ENCODE measurements at places on chromosomes 4 and X.

DNA sequence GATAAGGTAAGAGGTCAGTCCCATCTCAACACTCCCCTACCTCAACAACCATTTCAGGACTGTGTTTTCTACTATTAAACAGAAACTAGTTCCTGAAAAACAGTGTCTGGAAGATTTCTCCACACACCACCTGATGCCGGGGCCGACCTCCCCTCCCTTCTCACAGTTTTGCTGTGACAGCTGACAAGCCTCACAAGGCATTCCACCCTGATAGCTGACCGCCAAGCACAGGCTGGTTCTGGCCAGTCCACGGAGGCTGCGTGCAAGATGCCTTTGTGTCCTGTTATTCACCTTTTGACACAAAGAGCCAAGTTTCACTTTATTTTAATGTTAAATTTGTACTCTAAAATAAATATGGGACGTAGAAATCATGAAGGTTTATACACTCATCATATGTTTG lies 758.6 kb downstream of the PDHA2 start:
- no peak for DNase-seq

GRCh38 chr4:6909970-6910339 lies 329 bp downstream of the TBC1D14 start:
- DNase-seq, result peak; percentile 50

DNA sequence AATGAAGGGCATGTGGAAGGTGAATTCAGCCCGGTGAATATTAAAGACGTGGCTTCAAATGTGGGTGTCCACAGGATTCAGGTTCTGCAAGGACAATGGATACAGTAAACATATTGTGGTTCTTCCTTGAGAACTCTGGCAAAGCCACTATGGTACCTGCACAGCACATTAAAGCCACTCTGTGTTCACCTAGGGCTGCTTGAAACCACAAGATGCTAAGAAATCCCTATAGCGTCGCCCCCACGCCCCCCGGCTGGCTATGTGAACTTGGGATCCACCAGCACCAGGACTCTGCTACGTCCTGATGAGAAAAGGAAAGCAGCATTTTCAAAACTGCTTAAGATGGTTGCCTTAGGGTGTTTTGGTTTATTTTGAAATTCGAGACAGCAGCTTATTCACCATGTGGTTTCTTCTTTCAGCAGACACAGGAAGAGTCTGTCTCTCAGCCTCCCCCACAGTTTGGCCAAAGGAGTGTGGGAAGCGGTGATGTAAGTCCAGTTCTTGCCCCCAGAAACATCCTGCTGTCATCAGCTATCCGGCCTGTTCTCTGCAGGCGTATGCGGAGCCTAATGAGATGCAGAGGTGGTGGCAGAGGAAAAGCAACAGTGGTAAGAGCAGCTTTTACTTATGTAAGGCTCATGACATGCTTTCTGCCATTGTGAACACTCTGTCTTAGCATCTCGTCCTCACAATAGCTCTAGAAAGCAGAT lies 111.5 kb downstream of the AFAP1 start:
- DNase-seq, result peak; percentile 59

- no peak for DNase-seq
Measured at GRCh38 chrX:67100031-67100884, 443.6 kb upstream of the AR start.

- no peak for DNase-seq
Measured at GRCh38 chr4:180105362-180105761, 2137.8 kb upstream of the TENM3 start.

DNA sequence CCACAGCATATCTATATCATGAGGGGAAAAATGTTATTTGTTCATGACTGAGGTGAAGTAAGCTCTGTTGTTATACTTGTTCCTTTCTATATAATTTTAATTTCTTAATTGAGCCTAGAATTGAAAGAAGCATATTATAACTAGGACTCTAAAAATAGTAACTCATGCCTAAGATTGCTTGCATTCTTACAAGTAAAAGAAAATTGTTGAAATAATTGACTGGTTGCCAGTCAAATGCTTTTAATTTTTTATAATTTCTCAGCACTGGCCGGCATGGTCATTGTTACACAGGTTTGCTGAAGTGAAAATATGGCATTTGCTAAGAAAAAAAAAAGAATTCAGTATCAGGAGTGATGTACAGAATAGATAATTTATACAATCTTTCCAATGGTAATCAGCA lies 104.8 kb downstream of the GASK1B start:
- no peak for DNase-seq

GRCh38 chr4:20119141-20119540 lies 132.6 kb upstream of the SLIT2 start:
- no peak for DNase-seq

DNA sequence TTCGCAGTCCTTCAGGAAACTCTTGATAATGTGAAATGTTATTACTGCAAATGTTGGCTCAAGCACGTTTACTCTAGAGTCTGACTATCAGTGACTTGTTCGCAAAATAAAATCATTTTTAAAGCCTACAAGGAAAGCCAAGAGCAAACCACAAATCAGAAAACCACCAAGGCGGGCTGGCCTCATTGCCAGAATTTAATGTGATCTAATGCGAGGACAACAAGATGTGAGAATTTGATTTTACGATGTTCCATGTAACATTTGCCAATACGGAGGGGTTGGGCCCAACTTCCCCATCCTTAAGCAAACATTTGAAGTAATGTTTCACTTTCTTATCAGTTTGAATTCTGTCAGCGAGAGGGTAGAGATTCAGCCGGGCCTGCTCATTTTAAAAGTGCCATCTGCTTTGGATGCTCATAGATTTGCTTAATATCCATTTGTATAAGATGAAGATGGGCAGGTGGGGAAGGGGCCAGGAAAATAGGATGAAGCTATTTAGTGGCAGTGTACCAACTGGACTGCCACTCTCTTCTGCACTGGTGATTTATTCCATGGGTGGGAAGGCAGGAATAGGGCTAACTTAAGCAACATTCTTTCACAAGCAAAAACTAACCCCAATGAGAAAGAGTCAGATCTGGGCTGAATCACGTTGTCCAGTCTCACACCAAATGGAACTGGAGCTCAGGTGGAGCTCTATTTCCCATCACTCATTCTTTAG lies 225.3 kb downstream of the ANAPC10 start:
- DNase-seq, result no peak

DNA sequence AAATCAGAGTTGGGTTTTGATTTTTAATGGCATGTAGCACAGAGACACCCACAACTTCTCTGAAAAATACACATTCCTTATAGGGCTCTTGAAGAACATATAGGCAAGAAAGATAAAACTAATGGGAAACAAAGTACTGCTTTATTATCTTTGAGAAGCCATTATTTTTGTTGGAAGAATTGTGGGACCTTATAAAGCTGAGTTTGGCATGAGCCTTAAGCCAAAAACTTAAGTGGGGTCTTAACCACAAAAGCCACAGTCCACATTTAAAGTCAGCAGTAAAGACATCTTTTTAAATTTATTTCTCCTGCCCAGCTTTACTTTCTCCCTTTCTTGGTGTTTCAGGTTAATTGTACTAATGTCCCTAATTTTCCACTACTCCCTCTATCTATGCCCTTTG lies 1297.3 kb downstream of the C4orf33 start:
- no peak for DNase-seq

GRCh38 chrX:13277539-13277938 lies 42.3 kb downstream of the ATXN3L start:
- DNase-seq, result no peak

DNA sequence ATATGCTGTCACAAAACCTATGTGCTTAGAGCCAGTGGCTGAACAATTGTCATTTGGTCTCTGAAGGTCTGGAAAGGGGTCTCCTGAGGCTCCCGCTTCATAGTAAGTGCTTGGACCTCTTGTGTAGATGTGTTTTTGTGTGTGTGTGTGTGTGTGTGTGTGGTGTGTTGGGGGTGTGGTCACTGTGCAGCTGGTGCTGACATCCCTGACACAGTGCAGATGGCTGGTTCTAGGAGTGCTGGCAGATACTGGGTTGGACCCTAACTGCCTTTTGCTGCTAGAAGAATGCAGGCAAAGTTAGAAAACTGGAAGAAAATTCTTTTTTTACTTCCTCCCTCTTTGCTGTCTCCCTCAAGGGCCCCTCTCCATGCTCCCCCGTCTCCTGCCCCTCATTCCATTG lies 1872.6 kb downstream of the ARAP2 start:
- no peak for DNase-seq

DNA sequence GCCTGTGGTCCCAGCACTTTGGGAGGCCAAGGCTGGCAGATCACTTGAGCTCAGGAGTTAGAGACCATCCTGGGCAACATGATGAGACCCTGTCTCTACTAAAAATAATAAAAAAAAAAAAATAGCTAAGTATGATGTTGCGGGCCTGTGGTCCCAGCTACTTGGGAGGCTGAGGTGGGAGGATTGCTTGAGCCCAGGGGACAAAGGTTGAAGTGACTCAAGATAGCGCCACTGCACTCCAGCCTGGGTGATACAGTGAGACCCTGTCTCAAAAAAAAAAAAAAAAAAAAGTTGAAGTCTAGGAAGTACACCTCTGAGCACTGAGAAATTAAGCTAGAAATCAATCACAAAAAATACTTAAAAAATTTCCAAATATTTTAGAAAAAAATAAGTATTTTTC lies 86.5 kb downstream of the FRAS1 start:
- DNase-seq, result no peak

DNA sequence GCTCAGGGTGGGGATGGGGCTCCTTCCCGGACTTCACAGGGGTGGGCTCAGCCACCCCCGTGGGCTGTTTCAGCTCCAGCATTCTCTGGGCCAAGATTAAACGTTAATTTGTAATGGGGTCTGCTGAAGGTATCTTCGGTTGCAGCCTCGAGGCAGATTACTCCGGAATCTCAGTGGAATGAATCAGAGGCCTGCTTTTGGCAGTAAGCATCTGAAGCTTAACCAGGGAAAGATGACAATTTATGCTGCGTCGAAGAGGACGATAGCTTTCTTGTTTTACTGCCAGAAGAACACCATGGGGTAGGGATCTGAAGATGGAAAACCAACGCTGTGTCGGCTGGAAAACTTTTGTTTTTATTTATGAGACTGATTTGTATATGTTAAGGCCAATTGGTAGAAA lies 129.2 kb upstream of the MSX1 start:
- DNase-seq, result no peak

DNA sequence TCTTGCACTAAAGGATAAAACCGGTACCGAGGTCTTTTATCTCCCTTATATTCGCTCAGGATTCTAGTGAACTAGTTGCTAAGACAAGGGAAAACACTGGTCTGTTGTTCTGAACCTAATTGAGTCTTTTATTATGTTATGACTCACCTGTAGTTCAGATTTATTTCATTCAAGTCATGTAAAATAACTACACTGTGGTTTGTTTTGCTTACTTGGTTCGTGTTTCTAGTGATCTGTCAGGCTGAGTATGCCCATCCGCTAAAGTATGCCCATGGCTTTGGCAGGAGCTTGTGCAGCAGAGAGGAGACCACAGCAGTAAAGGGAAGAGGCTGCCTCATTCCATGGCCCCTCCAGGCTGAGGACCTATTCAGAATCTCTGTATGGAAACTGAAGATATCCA lies 126.1 kb downstream of the AFF1 start:
- peak; percentile 37 for DNase-seq

GRCh38 chr4:78863254-78863869 lies 75.9 kb downstream of the PAQR3 start:
- no peak for DNase-seq

GRCh38 chrX:69541956-69542355 lies 37.8 kb downstream of the NALF2 start:
- DNase-seq, result no peak

- no peak for DNase-seq
Measured at GRCh38 chr4:81454948-81455347, 16.8 kb downstream of the RASGEF1B start.

DNA sequence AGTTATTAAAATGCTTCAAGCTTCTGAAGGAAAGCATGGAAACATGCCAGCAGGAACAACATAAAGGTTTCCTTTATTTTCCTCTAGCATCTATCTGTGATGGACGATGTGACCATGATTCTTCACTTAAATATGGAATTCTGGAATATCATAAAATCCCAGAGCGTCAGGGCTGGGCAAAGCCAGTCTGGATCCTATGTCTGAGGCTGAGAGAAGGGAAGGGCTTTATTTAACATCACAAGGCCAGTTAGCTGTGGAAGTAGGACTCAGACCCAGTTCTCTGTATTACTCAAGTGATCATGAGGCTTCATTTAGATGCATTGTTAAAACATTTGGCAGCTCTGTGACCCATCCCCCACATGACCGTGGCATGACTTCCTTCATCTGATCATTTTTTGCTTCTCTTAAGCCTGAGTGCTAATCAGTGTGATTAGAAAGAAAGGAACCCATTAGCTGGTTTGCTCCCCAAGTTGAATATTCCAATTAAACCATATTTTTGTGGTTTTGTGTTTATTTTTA lies 40.9 kb upstream of the EOLA2 start:
- DNase-seq, result no peak

- no peak for DNase-seq
Measured at GRCh38 chr4:125727931-125728330, 413.2 kb downstream of the FAT4 start.

DNA sequence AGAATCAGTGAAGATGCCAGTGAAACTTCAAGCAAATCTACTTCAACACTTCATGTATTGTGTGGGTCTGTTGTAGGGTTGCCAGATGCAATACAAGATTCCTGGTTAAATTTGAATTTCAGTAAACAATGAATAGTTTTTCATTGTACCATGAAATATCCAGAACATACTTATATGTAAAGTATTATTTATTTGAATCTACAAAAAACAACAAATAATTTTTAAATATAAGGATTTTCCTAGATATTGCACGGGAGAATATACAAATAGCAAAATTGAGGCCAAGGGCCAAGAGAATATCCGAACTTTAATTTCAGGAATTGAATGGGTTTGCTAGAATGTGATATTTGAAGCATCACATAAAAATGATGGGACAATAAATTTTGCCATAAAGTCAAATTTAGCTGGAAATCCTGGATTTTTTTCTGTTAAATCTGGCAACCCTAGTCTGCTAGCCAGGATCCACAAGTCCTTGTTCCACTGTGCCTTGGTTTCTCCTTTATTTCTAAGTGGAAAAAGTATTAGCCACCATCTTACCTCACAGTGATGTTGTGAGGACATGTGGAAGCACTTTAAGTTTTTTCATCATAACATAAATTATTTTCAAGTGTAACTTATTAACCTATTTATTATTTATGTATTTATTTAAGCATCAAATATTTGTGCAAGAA lies 2.3 kb downstream of the CXCL8 start:
- no peak for DNase-seq

- no peak for DNase-seq
Measured at GRCh38 chrX:4253092-4253491, 539.6 kb upstream of the PRKX start.

DNA sequence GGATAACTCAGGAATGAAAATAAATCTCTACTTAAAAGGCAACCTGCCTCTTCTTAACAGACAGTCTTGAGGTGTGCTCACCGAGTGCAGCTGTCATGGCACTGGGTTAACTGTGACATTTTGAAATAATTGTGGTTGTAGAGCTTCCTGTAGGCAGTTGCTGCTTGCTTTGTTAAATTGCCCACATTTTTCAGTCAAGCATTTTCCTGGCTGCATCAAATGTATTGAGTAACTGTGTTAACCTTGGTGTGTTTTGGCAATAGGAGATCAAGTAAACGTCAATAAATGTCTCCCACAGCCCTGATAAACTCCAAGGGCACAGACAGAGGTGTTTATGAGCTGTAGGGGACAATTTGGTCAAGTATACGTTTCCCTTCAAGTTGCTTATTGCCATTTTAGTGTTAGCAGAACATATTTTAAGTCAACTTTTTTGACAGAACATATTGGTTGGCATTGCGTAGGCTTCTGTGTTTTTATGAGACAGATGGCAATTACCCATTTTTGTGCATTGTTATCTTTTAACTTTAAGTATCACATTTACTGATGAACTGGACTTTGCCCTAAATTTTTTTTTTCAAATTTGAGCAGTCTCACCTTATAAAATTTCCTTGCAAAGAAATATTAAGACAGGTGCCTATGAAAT lies 527.4 kb downstream of the C4orf33 start:
- no peak for DNase-seq
